Stimulated activated naive B cell treated with anti-CD40 and anti-IgM and Interleukin-4, amounts not matched to agents 10 μg/mL and 1 μg/mL and 100 μg/mL, for 72 hours (primary cell): ENCODE measurements at places on chromosomes 2 and 18.
A peak's percentile ranks its signal among the peaks of the same experiment; 100 is the strongest.

GRCh38 chr18:62566199-62566598 is 43.4 kb downstream of the ZCCHC2 start:
- no peak overlapping the region for H3K4me3 ChIP-seq
- no peaks in the 10 kb centered on the region for H3K4me1 ChIP-seq
- H3K27me3 ChIP-seq: no peaks in the 10 kb centered on the region
- no peak overlapping the region for H3K27ac ChIP-seq
- H3K36me3 ChIP-seq: peaks cover 53% of the 10 kb centered on the region
- DNase-seq: no peak

DNA sequence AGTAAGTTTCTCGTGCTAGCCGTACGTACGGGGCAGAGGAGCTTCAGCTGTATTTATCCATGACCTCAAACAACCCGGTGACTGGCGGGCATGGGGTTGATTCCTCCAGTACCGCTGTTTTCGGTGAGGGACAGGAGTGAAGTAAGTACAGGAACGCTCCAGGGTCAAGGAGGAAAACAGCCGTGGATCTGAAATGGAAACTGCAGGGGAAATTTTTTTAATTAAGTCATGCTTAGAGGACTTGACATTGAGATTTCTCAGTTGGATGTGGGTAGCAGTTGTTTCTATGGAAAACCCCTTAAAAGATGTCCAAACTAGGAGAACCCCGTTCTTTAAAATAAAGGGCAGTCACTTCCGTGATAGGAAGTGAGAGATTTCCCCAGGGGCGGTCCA is 1.2 kb downstream of the RAB12 start:
- H3K36me3 ChIP-seq: peaks cover 22% of the 10 kb centered on the region
- peak overlapping the region; percentile 76 for H3K27ac ChIP-seq
- H3K4me1 ChIP-seq: peaks cover 65% of the 10 kb centered on the region
- H3K27me3 ChIP-seq: no peaks in the 10 kb centered on the region
- no peak for DNase-seq
- H3K4me3 ChIP-seq: peak overlapping the region; percentile 79

DNA sequence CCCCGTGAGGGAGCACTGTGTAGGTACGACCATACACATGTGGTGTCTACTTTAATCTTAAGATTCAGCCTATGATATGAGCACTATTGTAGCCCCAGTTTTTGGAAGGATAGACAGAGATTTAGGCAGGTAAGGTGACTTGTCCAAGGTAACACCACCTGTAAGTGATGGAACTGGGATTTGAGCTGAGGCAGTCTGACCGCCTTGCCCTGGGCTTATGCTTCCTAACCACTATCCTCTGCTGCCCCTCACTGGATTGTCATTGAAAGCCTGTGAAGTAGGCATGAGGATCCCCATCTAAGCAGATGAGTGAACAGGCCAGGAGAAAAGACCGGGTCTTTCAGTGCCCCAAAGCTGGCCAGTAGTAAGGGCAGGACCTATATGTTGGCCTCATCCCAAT is 343.8 kb downstream of the CYRIA start:
- H3K4me3 ChIP-seq: no peak overlapping the region
- no peaks in the 10 kb centered on the region for H3K27me3 ChIP-seq
- no peak overlapping the region for H3K27ac ChIP-seq

DNA sequence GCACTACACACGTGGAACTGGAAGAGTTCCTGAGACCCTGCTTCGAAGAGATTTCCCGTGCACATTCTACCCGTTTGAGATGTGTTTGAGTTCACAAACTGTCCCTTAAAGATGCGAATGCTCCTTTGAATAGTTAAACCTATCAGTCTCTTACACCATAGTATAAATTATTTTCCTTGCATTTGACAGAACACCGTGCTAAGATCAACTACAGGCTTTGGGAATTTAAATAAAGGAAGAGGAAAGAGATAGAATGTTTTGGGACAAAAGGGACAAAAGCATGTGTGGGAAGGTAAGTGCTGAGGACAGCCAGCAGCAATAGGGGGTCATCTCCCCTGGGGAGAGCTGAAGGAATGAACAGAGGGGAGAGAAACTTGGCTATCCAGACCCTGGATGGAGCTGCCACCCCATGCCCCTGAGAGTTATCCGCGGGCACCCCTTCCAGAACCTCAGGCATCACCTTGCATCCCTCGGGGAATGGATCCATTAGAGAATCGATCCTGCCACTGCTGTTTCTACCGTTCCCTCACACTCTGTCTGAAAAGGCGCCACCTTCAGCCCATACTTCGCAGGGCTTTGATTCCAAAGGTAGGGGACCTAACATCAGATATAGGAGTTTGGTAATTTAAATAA is 888 bp upstream of the ADCY3 start:
- peaks cover 31% of the 10 kb centered on the region for H3K4me1 ChIP-seq
- no peak overlapping the region for H3K27ac ChIP-seq
- peaks cover 9% of the 10 kb centered on the region for H3K36me3 ChIP-seq
- DNase-seq: no peak
- peak overlapping the region; percentile 77 for H3K4me3 ChIP-seq
